ENCODE measurements at places on chromosomes 3 and 15. TPM values are rescaled to one million over a fixed set of nuclear protein-coding genes. Genes with fewer than 3 reads are reported as not detected.

OR4F15 gene
- not detected for total RNA-seq

LRRC49 gene
- total RNA-seq, result 5.5 TPM

ISL2 gene
- 0.20 TPM for total RNA-seq

LINGO1 gene
- total RNA-seq, result under 0.01 TPM

TMEM212 gene
- total RNA-seq, result not detected

NFKBIZ gene
- 14.9 TPM for total RNA-seq

PAQR5 gene
- 5.1 TPM for total RNA-seq

OPA1 gene
- total RNA-seq, result 66.9 TPM

CHRNA5 gene
- 0.37 TPM for total RNA-seq

KCNMB3 gene
- 1.8 TPM for total RNA-seq

ATP8B4 gene
- total RNA-seq, result 1.4 TPM

GOLGA6B gene
- total RNA-seq, result not detected

Measured in subcutaneous preadipocyte (primary cell).